GOT3 (cell line): ENCODE measurements at places on chromosomes 3 and 15.

DNA sequence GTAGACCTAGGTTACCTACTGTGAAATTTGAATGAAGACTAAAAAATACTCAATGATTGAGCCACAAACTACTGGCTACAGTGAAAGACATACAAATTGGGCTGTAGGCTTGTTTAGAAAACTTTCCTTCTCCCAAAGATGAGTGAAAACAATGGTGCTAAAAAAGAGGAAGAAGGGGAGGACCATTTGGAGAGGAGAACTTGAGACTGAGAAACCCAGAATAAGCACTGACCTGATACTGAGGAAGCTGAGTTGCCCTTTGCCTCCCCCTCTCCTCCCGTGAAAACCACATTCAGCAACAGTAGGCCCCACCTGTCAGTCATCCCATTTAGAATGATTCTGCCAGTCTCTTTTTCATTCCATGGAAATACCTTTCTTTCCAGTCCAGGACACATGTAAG is 484.0 kb upstream of the TGFBR2 start:
- no peak for DNase-seq

DNA sequence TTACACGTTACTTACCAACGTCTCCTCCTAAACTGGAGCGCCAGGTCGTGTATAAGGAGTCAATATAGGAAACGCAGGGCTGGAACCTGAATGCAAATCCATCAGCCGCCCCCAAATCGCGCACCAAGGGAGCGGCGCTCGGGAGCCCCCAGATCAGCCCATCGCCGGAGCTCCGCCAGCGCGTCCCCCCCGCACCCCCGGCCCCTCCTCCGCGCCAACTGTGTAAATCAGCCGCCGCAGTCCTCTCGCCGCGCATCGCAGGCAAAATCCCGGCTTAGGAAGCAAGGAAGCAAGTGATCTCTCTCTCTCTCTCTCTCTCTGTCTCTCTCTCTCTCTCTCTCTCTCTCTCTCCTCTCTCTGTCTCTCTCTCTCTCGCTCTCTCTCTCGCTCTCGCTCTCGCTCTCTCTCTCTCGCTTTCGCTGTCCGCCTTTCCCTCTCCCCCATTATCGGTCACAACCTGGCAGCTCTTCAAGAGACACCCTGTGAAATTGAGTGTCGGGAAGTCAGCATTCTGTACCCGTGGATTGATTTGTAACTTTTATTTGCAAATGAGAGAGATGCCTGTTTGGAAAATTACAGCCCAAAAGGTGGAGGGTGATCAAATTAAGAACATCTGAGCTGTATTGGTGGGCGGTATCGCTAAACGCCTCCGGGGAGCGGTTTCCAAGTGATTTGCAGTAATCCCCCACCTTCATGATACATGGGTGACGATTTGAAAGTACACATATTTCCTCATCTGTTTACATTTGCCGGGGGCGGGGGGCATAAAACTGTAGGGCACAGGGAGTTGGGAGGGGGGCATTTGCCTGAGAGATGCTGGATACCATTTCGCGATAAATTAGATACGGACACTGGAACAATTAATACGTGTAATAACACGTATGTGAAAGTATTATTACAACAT is 645 bp upstream of the SLITRK3 start:
- DNase-seq, result no peak

GRCh38 chr3:78186404-78186803 is 1146.5 kb downstream of the ROBO2 start:
- DNase-seq, result no peak

DNA sequence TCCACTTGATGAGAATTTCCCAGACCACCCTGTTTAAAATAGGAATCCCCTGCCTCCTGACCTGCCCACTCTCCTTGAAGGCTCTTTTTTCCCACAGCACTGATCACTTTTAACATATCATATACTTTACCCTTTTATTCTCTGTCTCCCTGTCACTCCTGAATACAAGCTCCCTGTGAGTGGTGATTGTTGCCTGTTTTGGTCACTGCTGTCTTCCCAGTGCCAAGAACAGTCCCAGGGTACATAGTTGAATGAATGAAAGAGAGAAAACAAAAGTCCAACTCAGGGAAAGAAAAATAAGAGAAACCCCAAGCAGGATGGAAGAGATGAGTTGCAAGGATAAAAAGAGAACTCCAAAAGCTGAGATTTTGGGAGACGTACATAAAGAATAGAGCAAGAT is 500.3 kb upstream of the LMCD1 start:
- DNase-seq, result no peak

GRCh38 chr3:51686512-51687215 is 15.6 kb downstream of the TEX264 start:
- DNase-seq, result no peak

- DNase-seq, result no peak
These were observed 241.6 kb upstream of the KBTBD8 start for GRCh38 chr3:66756468-66757036.

DNA sequence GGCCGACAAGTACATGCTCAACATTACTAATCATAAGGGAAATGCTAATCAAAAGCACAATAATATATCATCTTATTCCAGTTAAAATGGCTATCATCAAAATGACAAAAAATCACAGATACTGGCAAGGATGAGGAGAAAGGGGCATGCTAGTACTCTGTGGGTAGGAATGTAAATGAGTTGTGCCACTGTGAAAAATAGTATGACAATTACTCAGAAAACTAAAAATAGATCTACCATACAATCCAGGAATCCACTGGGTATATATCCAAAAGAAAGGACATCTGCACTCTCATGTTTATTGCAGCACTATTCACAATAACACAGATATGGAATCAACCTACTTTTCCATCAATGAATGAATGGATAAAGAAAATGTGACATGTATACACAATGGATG is 1256.5 kb downstream of the SI start:
- DNase-seq, result no peak

DNA sequence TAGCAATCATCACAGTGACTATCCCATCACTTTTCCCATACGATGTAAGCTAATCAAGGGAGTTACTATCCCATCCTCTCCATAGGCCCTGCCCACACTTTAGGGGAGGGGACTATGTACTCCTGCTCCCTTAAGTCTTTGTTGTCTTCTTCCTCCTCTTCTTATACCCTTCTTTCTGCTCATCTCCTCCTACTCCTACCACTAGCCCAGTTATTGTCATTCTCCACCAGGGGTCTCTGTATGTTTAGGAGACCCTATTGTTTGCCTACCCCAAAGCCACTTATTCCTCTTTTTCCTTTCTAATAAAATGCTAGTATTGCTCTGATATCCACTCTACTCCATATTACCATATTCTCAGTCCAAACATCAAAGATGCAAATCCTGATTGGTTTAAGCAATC is 27.8 kb downstream of the STAC start:
- DNase-seq, result no peak

DNA sequence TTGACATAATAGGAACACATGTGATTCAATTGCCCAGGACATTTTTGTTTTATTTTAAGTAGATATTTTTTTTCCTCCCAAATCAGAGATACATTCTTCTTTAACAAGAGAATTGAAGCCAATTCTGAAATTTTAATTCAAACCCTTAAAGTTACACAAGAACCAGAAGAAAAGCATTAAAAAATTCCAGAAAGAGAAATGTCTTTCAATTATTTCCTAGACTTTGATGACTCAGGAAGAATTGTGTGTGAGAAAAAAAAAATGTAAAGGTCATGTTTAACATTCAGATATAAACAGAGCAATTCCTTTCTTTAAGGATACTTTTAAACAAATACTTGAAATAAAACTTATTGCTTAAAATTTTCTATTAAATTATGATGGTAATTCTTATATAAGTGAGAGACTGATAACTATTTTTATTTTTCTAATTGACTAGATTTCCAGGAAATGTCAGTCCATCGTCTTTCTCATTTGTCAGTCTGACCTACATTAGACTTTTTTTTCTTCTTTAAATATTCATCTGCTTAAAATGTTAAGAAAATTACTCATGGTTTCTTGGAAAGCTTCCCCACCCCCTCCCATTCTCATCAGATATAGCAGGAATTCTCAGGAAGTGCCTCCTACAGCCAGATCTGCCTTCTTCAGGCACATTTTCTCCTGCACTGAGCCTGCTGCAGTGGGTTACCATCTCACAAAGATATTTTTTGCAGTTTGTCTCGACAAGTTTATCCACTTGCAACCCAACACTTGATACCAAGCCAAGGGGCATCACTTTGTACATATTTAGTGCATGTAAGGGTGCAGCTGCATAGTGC is 261.8 kb upstream of the CBLB start:
- no peak for DNase-seq

DNA sequence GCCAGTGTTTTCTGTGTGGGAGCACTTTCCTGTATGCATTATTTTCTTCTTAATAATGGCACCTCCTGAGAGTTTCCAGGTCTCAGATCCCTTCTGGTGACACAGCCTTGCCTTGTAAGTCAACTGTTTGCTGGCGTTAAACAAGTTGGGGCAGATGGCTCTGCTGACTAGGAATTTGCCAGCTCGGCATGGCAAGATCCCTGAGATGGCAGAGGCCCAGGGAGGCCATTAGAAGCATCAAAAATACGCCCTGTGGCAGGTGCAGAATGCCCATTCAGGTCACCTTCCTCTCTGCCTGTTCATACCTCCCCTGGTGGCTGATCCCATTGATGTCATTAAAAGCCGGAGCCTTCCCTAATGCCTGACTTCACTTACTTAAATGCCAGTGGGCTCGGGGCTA is 320.9 kb upstream of the CTDSPL start:
- DNase-seq, result no peak

DNA sequence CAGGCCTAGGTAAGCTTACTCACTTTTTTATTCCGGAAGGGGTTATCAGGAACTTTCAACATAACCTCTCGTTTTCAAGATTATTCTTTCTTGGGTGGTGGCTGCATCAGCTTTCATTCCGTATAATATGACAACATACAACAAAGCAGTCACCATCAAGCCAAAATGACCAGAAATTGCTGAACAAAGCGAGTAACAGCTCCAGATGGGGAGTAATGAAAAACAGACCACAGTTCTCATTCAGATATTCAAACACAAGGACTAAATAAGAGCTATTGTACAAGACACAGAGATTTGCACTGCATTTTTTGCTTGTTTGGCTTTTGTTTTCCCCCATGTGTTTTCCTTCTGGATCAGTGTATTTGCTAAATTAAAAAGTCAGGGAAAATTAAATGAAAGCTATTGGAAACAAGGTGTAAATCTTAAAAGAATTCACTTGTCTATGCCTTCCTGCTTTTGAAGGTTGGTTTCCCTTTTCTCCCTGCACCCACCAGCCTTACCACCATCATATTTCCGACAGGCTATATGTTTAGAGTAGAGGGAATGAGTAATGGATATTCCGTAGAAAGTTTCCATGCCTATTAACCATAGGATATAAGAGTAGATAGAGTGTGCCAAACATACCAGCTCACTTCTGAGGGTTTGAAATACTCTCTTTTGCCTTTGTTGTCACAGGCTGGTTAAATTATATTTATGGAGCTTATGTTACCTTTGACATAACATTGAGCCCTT is 213.6 kb downstream of the RBMS3 start:
- no peak for DNase-seq

DNA sequence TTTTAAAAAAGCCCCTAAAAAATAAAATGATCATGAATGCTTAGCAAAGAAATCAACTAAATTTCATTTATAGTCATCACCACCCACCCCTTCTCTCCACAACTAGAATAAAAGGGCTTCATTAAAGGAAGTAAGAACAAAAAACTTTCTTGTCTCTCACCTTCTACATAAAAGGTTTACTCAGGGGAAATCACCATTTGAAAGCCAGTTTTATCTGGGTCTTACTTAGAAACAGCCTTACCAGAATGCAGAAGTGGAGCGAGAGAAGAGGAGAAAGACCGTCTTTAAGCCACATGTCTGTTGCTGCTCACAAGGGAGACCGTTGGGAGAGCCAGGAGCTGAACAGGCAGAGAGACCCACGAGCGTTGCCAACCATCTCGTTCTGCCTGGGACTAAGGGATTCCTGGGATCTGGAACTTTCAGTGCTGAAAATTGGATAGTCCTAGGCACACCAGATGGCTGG is 350.1 kb upstream of the PROK2 start:
- no peak for DNase-seq

GRCh38 chr3:13507570-13508339 is 27.6 kb downstream of the HDAC11 start:
- DNase-seq, result no peak

DNA sequence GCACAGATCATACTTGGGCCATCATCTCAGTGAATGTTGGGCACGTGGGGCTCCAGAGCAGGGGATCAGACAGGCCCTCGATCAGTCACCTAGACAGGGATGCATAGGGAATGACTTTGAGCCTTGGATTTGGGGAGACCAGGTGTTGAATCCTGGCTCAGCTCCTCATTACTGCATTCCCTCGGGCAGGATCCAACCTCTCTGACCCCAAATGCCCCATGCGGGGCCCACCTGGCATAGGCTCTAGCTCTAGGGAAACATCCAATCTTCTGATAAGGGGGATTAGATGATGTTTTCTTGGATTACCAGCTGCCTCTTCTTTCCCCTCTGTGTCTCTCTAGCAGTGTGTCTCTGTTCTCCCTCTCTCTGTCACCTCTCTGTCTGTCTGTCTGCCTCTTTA is 22.7 kb downstream of the LOXL1 start:
- DNase-seq, result no peak

DNA sequence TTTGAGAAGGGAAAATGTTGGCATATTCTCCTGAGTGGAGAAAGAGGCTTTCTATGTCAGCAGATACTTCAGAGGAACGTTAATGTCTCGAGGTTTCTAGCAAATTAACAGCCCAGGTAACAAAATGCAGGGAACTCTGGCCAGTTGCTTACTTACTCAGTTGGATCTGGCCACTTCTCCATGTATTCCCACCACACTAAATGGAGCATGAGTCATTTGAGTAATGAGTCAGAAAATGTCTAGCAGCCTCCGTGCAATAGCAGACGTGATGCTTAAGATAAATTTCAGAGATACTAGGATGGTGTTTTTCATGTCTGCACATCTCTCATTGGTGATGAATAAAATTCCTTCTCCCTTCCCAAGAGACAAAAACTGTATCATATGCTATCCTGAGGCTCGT is 671.5 kb downstream of the FHIT start:
- no peak for DNase-seq

- DNase-seq, result no peak
These were observed 424.1 kb upstream of the KCNMB2 start for GRCh38 chr3:178112134-178112533.

GRCh38 chr3:17355591-17355990 is 386.8 kb downstream of the TBC1D5 start:
- DNase-seq, result no peak

- peak; percentile 77 for DNase-seq
These were observed at the start of gene RNU5B-1 for GRCh38 chr15:65304381-65305149. RNU5B-1 (plus strand) TSS chr15:65304677.

GRCh38 chr3:52002748-52003147 is 7.1 kb upstream of the RPL29 start:
- DNase-seq, result no peak

DNA sequence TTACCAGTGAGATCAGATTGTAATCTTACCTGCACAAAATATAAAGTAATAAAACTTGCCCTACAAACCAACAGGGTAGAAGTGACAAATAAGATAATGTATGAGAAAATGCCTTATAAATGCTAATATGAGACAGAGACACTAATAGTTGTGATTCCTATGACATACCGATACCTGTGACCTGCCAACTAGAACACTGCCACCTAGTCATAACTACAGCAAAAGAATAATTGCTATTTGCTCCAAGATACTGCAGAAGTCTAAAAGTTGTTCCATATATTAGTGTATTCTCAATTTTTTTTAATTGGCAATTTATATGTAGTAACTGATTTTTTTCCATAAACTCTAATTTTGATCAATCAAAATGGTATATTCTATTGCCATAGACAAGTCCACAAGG is 25.3 kb upstream of the GP5 start:
- no peak for DNase-seq
